ENCODE measurements at places on chromosomes 7 and 10.

DNA sequence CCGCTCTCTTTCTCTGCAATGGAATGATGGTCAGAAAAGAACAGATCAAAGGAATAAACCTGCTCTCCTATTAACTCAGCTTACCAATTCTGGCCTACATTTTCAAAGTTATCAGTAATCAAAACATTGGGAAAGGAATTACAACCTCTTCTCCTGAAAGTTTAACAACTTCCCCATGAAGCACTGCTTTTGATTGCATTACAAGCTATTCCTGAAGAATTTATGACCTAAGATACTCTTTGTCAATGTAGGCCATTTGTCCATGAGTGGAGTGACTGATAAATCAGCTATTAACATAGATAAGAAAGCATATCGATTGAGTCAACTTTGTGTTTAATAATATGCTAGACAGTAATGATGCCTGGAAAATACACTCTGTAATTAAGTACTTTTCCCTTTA lies 271.7 kb upstream of the C7orf33 start:
- DNase-seq: no peak

DNA sequence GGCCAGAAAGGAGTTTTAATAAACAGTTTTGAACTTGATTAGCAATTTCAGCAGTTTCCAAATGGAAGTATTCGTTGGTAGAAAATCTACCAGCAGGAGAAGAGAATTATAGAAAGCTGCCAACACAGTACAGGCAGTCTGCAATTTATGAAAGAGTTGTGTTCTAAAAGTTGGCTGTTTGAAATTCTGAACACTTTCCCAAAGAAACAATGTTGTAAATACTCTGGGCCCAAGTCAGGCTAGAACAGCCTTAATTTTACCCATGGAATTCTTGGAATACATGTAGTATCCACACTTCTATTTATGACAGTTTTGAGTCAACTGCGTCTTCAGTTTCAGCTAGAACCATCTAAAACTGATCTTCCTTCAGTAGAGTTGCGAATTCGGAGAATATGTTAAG lies 42.5 kb downstream of the AVL9 start:
- DNase-seq: no peak

GRCh38 chr10:82821043-82821442 lies 946.0 kb downstream of the NRG3 start:
- no peak for DNase-seq

DNA sequence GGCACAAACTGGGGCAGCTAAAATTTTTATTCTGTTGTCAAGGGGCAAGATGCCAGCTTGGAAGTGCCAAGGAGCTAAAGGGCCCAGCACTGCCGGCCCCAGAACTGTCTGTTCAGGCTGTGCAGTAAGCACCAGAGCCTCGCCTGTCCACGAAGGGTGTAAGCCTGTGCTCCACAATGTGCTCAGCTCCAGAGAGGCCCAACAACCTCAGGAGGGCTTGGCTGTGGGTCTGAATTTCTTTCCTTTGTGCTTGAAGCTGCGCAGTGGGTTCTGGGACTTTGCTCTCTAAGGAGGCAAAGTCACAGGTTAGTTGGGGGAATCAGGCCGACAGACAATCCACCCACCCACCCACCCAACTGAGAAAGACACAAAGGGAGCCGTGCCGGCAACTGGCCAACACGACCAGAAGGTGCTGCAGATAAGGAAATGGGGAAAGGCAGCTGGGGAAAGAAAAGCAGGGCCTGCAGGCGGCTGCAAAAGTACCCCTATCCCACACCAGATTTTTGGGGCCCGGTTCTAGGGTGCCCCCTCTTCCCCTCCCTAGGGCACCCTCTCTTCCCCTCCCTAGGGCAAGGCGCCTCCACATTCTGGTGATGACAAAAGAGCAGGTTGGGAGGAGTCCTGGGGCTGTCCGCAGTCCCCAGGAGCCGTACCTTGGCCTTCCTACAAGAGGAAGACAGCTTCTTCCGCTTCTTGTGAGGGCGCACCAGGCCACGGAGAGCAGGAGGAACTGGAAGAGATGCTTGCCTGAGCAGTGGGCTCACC lies 7.7 kb downstream of the DDX56 start:
- DNase-seq: no peak

- no peak for DNase-seq
Observed at GRCh38 chr10:69684981-69685353, 54.9 kb downstream of the FAM241B start.

DNA sequence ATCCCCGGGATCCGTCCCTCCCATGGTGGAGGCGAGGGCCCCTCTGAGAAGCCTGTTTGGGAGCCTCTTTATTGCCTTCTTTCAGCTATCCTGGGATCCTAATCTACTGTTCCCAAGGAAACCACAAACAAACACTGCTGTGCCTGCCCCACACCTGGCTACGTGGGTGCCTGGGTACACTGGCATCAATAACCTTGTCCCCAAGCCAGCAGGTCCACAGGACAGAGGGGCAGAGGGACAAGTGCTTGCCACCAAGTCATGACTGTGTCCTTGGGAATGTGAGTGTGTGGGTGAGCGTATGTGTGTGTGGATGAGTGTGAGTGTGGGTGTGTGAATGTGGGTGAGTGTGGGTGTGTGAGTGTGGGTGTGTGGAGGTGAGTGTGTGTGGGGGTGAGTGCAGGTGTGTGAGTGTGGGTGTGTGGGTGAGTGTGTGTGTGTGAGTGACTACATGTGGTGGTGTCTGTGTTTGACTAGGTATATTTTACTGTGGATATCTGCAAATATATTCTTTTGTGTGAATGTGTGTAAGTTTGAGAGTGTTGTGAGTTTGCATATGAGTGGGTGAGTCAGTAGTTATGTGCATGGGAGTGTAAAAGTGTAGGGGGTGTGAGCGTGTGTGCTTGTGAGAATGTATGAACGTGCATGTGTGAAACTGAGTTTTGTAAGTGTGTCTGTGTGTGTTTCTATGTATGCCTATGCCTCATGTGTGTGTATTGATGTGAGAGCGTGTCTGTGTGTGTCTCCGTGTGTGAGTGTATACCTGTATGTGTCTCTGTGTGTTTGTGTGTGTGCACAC lies 96.1 kb downstream of the TNS3 start:
- peak; percentile 72 for DNase-seq
